ENCODE measurements at places on chromosomes 11 and 22. TPM values are rescaled to one million over a fixed set of nuclear protein-coding genes. Genes with fewer than 3 reads are reported as not detected.

- no peak for DNase-seq
These were observed 32.7 kb downstream of the RIBC2 start for GRCh38 chr22:45446216-45446615.

DNA sequence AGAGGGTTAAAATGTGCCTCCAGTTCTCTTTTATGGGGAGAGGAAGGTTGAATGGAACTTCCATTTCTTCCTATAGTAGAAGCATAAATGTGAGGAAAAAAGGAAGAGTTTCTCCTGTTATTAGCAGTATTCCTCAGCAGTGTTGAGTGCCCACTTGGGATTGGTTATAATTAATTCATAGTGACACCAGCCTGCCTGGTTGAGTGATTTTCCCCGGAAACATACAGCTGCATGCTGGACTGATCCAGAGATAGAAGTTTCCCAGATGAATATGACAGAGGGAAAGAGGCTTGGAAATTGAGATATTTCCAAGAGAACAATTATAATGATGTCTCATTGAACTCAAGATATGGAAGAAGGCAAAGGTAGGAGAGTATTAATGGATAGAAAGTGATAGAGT lies 28.3 kb downstream of the RAB39A start:
- DNase-seq: no peak

GRCh38 chr11:105100206-105100605 lies 39.4 kb downstream of the CARD18 start:
- DNase-seq: no peak

GRCh38 chr22:19765477-19766239 lies 5.1 kb downstream of the TBX1 start:
- no peak for DNase-seq

DNA sequence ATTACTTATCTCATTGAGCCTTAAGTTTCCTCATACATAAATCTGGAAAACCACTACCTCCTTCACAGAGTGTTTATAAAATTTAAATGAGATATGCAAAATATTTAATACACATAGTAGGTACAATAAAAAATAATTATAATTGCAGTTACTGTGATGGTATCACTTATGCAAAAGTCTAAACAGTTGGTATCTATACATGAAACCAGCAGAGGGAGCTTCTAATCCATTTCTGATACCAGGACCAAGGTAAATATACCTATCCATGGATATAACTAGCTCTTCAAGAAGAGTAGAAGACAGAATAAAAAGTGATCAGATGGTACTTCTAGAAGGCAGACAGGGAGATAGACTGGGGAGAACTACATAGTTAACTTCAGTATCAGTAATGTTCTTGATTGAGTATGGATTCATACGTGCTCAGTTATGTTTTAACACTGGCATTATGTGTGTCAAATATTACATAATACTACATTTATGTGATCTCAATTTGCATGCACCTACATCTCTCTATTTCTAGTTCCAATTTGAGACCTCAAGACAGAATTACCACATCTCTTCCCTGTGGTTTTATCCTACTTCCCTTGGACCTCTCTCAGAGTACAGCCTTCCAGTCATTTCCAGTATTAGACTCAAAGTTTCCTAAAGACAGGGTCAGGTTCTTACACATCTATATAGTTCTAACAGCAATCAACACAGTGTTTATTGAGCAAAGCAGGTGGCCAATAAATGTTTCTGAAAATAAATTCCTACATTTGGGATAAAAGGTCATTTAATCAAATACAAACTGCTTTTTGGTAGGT lies 13.7 kb upstream of the TSG101 start:
- DNase-seq: no peak

DNA sequence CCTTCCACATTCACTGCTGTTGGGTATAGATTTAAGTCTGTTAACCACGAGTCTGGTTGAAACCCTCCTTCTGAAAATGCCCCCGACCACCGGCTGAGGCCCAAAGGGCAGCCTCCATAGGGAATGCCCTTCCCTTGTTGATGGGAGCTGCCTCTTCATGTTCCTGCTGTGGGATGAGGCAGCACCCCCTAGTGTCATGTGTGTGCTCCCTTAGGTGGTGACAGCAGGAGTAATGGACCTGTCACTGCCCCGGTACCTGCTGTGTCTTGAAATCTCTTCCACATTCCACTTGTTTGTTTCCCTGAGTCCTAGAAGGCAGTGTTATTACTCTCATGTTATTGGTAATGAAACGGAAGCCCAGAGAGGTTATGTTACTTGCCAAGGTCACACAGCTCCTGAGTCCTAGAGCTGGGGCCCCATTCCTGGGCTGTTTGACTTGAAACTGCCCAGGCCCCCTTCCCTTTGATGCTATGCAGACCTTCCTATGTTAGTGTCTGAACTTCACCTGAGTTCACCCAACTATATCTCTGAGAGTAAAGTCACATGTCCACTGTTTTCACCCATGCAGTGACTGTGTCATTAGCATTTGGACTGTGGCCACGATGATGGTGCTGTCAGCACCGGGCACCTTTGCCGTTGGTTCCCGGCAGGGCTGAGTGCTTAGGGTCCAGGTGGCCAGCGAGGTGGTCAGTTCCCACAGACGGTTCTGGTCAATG lies 234.3 kb downstream of the TBC1D22A start:
- no peak for DNase-seq

DNA sequence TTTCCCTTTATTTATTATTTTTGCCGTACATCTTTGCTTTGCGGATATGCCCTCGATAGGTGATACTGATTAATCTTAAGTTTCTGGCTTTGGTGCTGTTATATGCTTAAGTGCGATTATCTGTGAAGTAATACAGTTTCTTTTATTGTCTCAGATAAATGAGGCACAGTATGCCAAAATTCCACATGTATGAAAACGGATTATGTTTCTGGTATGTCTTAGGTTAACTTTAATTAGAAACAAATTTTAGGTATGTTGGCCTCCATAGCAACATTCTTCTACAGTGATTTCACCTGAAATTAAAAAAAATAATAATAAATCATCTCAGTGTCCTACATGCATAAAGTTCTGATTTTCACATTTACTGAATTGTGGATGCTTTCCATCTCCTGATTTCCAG lies 119.2 kb downstream of the ARHGAP42 start:
- no peak for DNase-seq

DNA sequence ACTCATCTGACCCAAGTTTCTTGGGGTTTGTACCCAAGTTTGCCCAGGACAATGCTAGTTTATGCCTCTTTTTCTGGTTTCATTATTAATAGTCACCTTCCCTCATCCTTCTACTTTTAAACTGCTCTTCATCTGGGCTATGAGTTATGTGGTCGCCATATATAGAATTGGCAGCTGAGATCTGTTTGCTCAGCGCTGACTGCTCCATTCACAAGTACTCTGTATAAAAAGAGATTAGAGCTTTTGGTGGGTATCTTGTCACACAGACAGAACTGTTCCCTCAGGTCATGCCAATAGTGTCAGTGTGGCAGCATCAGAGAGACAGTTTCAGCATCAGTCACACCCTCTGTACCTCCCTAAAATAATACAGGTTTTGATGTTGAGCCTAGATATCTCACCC lies 326.0 kb downstream of the RAB38 start:
- no peak for DNase-seq

GRCh38 chr22:49582181-49582580 lies 245.5 kb downstream of the BRD1 start:
- no peak for DNase-seq

- no peak for DNase-seq
These were observed 4.6 kb downstream of the CFL1 start for GRCh38 chr11:65853246-65853979.

- DNase-seq: no peak
These were observed 16.4 kb upstream of the MMP7 start for GRCh38 chr11:102546923-102547471.

DNA sequence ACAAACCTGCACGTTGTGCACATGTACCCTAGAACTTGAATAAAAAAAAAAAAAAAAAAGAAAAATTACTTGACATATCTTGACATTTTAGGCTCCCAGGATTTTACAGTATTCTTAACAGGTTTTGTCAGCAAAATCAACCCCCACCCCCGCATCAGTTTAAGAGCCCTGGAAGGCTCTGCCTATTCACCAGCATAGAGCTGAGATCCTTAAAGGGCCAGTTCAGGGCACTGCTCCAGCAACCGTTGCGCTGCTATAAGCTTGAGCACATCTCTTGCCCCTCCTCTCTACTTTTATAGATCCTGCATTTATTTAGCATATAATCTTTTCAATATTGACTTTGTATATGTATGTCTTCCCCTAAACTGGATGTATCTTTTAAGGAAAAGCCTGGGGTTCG lies 697 bp upstream of the PAFAH1B2 start:
- DNase-seq: peak; percentile 50

- DNase-seq: no peak
These were observed 229.2 kb upstream of the MTNR1B start for GRCh38 chr11:92740276-92740675.

DNA sequence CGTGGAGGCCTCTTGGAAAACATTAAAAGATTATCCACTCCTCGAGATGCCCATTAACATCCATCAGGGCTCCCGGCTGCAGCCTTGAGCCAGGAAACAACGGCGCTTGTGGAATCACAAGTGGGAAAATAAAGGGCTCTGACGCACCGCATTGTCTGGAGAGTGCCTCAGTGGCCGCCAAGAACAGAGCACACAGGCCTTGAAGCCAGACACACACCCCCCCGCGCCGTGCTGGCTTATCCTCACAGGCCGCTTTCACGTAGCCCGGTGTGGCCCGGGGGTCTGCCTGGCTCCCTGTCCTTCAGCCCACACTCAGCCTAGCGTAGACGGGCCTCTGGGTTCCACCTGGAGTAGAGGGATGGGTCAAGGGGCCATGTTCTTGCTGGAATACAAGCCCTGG lies 1020.5 kb downstream of the BRD1 start:
- DNase-seq: no peak

DNA sequence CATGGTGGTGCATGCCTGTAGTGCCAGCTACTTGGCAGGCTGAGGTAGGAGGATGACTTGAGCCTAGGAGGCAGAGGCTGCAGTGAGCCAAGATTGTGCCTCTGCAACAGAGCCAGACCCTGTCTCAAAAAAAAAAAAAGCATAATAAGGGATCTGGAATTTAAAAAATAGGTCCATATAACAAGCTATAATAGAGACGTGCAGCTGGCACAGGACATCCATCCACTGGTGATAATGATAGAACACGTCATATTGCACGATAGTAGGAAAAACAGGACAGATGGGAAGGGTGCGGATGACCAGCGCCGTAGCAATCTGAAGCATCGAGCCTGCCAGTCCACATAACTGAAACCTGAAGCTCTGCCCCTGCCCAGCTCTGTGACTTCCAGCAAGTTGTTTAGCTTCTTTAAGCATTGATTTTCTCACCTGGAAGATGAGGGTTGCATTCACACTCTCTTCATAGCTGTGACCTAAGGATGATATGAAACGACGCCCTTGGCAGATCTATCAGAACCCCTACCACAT lies 60.3 kb upstream of the PRODH start:
- no peak for DNase-seq

DNA sequence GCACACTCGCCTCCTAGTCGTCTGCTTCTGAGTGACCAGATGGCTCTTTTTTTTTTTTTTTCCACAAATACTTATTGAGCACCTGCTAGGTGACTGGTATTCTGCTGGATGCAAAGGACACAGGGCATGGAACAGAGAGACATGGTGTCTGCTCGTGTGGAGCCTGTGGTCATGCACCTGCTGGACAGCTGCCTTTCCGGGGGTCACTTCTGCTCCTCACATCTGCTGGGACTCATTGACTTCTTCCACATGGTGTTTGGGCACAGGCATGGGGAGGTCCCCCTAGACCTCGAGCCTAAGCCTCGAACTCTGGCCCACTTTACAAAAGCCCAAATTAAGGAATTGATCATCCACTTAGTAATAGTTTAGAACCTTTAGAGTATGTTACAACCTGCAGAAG lies 39.5 kb upstream of the EMID1 start:
- no peak for DNase-seq

DNA sequence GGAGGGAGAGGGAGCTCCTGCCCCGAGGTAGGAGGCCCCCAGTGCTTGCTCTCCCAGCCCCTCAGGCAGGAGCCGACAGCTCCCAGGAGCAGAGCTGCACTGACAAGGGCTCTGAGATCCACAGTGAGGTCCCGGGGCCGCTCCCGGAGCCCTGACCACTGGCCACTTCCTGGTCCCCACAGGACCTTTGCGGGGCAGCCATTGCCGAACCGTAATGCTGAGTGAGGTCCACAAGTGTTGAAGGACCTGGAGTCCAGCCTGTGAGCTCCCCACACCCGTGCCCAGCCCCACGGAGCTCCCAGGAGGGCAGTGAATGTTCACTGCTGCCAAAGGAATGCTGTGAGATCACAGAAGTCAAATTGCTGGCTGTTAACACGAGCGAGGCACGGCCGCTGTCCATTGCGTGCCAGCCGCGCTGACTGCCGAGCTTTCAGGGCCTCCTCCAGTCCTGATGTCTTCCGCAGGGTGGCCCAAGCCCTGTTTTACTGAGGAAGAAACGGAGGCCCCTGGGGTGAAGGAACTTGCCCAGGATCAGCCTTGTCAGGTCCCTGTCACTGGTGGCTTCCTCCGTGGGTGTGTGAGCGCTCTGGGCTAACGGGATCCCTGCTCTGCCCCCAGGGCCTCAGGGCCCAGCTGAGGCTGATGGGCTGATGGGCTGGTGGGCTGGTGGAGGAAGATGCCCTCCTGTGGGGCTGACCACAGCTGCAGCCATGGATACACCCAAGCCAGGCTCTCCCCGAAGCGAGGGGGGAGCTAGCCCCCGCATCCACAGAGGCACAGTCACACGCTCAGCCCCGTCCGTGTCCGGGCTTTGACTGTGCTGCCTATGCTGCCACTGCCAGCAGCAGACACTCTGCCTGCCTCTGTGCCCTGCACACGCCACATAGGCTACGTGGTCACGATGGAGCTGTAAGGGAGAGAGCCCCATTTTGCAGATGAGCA lies 70.8 kb downstream of the WNT7B start:
- DNase-seq: no peak

GRCh38 chr11:30960387-30960992 lies 374.3 kb upstream of the MPPED2 start:
- peak; percentile 17 for DNase-seq

DNA sequence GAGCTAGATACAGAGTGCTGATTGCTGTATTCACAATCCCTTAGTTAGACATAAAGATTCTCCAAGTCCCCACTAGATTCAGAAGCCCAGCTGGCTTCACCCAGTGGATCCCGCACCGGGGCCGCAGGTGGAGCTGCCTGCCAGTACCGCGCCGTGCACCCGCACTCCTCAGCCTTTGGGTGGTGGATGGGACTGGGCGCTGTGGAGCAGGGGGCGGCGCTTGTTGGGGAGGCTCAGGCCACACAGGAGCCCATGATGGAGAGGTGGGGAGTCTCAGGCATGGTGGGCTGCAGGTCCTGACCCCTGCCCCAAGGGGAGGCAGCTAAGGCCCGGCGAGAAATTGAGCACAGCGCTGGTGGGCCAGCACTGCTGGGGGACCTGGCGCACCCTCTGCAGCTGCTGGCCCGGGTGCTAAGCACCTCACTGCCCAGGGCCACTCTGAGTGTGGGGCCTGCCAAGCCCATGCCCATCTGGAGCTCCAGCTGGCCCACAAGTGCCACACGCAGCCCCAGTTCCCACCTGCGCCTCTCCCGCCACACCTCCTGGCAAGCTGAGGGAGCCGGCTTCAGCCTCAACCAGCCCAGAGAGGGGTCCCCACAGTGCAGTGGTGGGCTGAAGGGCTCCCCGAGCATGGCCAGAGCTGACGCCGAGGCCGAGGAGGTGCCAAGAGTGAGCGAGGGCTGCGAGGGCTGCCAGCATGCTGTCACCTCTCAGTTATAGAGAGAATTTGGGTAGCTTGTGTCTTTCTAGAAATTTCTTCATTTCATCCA lies 417.6 kb downstream of the METTL15 start:
- DNase-seq: no peak

Gene PHOX2A
- 17.1 TPM for polyA plus RNA-seq

Gene MMP13
- not detected for polyA plus RNA-seq

Gene OR8D4
- 0.07 TPM for polyA plus RNA-seq

Gene GPR83
- not detected for polyA plus RNA-seq

Gene SPON1
- polyA plus RNA-seq: 20.0 TPM

Gene SCN3B
- 22.4 TPM for polyA plus RNA-seq

Gene OR6A2
- not detected for polyA plus RNA-seq
